Kidney epithelial cell (primary cell): ENCODE measurements at places on chromosomes 1 and 21. TPM values are rescaled to one million over a fixed set of nuclear protein-coding genes. Genes with fewer than 3 reads are reported as not detected.

The TTC39A gene
- total RNA-seq: 26.9 and 30.9 TPM in 2 replicates

The GNAT2 gene
- not detected in 2 replicates for total RNA-seq

The DPH2 gene
- total RNA-seq: 45.8 and 52.2 TPM in 2 replicates

The AMY2A gene
- total RNA-seq: not detected in 2 replicates
